ENCODE measurements at places on chromosomes 1 and 21. TPM values are rescaled to one million over a fixed set of nuclear protein-coding genes. Genes with fewer than 3 reads are reported as not detected.

Gene MROH9
- not detected for total RNA-seq

Gene SIK1
- 7.2 TPM for total RNA-seq

Gene ALX3
- total RNA-seq = not detected

Gene PTPN22
- 0.33 TPM for total RNA-seq

Gene SH2D5
- 9.6 TPM for total RNA-seq

Gene LCE1E
- not detected for total RNA-seq

Gene KIF14
- 13.9 TPM for total RNA-seq

Gene OR2T33
- total RNA-seq = 0.13 TPM

Gene PPFIA4
- 0.38 TPM for total RNA-seq

Gene HES5
- total RNA-seq = not detected

Gene AMY2B
- total RNA-seq = 0.33 TPM

Gene ABCA4
- total RNA-seq = under 0.01 TPM

Gene TMPRSS15
- total RNA-seq = not detected

Gene SPRR4
- not detected for total RNA-seq

Gene DIRAS3
- 17.6 TPM for total RNA-seq

Gene DDR2
- 11.5 TPM for total RNA-seq

Gene CHODL
- under 0.01 TPM for total RNA-seq

Gene TAL1
- total RNA-seq = 1.5 TPM

Gene RGS8
- total RNA-seq = not detected

Gene CSMD2
- 0.13 TPM for total RNA-seq

Gene OR2L13
- not detected for total RNA-seq

Gene TAF5L
- total RNA-seq = 14.7 TPM

Gene GSTM4
- 8.3 TPM for total RNA-seq

Gene FNBP1L
- 23.3 TPM for total RNA-seq

Gene ZFP69
- 2.2 TPM for total RNA-seq

Gene SLAMF1
- total RNA-seq = not detected

Gene RRP15
- 3.0 TPM for total RNA-seq

Gene YOD1
- total RNA-seq = 4.6 TPM

Gene KRTAP19-3
- total RNA-seq = not detected

Gene HPDL
- total RNA-seq = 8.3 TPM

Gene CELA2B
- total RNA-seq = not detected

Gene S100A7
- not detected for total RNA-seq

Gene KANK4
- 0.16 TPM for total RNA-seq

Gene TBX15
- total RNA-seq = 0.13 TPM

Gene ADAMTS5
- total RNA-seq = 3.4 TPM

Gene CACNA1S
- total RNA-seq = not detected

Gene LAX1
- total RNA-seq = not detected

Gene ATF3
- 9.0 TPM for total RNA-seq

Gene ISG15
- 48.7 TPM for total RNA-seq

Gene HRNR
- not detected for total RNA-seq

Gene LPGAT1
- 33.1 TPM for total RNA-seq

Gene HIVEP3
- total RNA-seq = 4.9 TPM

Gene NGF
- total RNA-seq = 0.25 TPM
